ENCODE measurements at places on chromosomes 6 and 20.
A peak's percentile ranks its signal among the peaks of the same experiment; 100 is the strongest.

GRCh38 chr6:11218102-11218442, 14.4 kb downstream of the NEDD9 start:
- no peak for DNase-seq

DNA sequence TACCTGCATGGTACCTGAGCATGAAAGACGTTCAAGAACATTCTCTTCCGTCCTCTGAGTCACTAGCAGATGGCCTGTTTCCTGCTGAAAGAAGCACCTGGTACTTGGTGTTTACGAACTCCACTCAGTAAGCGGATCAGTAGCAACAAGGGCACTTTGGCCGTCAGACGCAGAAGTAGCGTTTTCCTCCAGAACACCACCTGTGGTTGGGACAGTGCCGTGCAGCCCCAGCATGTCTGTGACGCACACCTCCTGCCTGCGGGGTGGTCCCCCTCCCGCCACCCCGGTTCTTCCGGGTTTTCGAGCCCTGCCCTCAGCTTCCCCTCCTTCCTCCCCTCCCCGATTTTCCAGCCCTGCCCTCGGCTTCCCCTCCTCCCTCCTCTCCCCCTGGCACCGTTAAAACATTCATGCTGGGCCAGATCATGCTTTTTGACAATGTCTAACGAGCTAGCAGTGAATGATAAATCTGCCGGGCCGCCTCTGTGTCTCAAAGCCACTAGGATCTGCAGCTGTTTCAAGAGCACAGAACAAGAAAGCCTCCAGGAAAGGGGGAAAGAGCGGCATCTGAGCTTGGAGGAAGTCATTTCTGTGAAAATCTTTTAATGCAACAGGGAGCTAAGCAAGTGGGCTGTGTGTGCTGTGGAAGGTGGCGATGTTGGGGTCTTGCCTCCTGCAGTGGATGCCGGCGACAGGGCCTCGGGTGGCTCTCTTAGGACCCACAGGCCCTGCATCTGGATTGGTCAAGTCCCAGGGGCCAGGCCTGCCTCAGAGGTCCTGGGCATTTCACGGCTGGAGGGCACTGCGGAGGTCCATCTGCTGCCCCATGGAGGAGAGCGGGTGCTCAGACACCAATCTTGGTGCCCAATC, 207.9 kb downstream of the ERMARD start:
- DNase-seq = no peak

- DNase-seq = no peak
These were observed 101.4 kb upstream of the AGPAT4 start for GRCh38 chr6:161374971-161375873.

- no peak for DNase-seq
These were observed 103.0 kb downstream of the BCKDHB start for GRCh38 chr6:80209430-80209829.

- no peak for DNase-seq
These were observed 34.1 kb downstream of the RBM24 start for GRCh38 chr6:17315262-17315661.

DNA sequence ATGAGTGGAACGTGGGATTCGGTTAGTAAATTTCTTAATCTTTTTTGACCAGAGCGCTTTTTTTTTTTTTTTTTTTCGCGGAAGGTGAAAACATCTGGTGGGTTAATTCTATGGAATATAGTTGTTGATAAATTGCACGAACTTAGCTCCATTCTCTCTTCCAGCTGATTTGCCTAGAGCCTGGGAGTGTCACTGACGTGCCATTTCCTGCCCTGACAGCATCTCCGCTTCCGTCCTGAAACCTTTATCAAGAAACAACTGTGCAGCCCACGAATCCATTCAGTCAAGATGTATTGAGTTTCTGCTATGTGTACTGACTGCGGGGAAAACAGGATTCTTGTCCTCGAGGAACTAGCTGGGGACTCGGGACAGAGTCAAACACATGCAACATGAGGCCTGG, 59.5 kb upstream of the TGM3 start:
- no peak for DNase-seq

GRCh38 chr20:6700563-6701329, 66.7 kb upstream of the BMP2 start:
- DNase-seq = no peak

DNA sequence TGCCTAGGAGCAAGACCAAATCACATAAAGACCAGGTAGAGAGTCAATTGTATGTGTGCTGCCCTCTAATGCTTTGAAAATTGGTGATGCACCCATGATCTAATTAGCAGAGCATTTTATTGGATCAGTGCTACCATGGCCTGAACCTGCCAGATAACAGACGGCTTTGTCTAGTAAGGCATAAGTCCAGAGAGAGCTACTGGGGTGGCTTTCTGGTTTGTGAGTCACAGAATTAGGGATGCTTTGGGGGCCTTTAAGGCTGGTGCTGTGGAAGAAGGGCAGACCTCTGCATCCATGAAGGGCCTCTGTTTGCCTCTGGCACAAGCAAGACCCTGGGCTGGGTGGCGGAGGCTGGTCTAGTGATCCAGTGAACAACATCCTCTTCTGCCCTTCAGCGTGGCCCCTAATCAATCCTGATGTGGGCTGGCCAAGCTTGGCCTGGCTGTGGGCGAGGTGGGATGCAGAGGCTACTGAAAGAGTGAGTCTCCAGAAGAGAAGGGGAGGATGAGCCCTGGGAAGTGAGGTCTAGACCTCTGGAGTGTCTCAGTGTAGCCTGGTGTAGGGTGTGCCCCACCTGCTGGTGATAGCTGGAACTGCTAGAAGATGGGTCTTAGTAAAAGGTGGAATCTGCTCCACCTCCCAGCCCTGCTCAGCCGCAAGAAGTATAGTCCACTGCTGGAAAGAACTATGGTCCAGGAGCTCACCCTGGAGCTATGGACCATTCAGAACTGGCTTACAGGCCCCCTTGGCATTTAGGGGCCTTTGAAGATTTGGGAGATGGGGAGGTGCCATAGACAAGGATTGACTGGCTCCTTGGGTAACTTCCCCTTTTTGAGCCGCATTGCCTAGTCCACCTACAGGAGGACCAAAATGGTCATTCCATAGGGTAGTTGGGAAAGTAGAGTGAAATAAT, 36.7 kb upstream of the AAR2 start:
- peak; percentile 28 for DNase-seq

- no peak for DNase-seq
These were observed 90.8 kb downstream of the CFAP61 start for GRCh38 chr20:20143165-20143564.

- no peak for DNase-seq
These were observed 12.0 kb upstream of the ABRACL start for GRCh38 chr6:139016337-139017213.

GRCh38 chr20:60804240-60804917, 447.7 kb upstream of the CDH4 start:
- DNase-seq = no peak

- DNase-seq = no peak
These were observed 7.8 kb downstream of the E2F3 start for GRCh38 chr6:20409427-20409971.

DNA sequence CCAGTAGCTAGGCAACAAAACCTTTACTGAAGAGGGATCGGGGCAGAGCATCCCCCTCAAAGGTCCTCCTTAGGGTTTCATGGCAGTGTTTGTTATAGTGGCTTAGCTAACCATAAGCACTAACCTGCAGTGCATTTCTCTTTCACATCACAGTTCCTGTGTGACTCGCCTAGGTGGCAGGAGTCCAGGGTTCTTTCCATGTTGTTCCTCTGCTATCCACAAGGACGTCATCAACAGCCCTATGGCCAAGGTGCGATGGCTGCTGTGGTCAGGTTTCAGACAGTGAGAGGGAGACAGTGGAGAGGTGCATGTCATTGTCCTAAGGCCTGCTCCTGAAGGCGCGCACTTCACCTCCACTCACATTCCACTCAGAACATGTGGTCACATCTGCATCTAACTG, 38.8 kb upstream of the FOXA2 start:
- peak; percentile 28 for DNase-seq

DNA sequence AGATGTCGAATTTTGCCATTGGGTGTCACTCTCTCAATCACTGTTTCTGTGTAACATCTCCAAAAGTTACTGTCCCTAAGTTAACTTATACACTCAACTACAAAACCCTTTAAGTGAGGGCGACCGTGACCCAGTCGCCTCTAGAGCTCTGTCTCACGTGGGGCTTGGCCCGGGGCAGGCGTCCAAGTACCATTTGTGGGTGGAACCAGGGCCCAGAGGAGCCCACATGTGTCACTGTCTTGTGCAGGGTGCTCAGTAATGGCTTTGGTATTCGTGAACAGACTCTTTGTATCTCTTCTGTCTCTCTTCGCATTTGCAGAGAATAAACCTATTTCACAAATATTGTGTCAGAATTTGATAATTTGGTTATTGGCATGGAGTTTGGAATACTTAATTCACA, 109.9 kb upstream of the THBS2 start:
- no peak for DNase-seq

DNA sequence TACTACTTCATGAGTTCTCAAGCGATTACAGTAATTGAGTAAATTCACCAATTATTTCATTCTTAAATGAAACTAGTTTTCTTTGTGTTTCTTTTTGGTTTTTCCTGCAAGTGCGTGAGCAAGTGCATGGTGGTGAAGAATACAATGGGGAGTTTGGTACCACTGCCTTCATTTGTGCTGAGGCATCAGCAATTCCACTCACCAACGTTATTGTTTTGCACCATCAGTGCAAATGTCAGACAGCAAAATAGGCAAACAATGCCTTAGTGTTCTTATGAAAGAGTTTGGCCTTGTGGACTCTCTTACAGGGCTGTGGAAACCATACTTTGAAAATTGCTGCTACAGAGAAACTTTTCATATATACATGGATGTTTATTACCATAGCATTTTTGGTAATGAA, 8.2 kb downstream of the CDH26 start:
- no peak for DNase-seq

DNA sequence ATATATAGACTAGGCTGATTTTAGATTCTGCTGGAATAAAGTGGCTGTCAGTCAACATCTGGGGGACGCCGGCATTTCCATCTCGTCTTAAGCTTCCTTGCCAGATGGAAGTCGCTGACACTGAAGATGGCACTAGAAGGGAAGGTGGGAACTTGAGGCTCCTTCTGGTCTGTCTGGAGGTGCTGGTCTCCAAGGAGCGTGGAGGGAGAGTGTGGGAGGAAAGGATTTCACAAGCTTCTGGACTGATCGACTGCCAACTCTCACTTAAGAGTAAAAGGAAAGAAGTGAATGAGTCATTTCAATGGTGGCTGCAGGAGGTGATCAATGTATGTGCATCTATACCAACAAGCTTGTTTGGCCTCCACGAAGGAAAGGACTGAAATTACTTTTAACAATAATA, 40.4 kb downstream of the DUSP22 start:
- DNase-seq = peak; percentile 33

- DNase-seq = no peak
These were observed 39.9 kb upstream of the TGM2 start for GRCh38 chr20:38205001-38205400.

DNA sequence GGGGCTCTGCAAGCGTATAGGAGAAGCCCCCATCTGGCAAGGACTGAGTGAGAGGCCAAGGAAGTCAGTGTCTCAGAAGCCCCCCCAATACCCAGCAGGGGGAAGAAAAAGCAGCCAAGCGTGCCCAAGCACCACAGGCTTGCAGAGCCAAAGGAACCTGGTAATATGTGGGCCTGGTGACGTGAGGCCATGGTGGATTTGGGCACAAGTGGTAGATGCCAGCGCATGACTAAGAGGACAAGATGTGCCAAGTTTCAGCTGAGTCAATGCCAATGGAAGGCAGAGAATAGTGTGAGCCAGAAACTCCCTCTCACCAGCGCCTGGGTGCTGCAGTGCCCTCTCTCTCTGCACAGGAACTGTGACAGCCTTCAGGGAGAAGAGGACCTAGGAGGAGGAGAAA, 110.0 kb downstream of the QRSL1 start:
- DNase-seq = peak; percentile 6

- no peak for DNase-seq
These were observed 12.8 kb downstream of the RBCK1 start for GRCh38 chr20:420721-421574.

DNA sequence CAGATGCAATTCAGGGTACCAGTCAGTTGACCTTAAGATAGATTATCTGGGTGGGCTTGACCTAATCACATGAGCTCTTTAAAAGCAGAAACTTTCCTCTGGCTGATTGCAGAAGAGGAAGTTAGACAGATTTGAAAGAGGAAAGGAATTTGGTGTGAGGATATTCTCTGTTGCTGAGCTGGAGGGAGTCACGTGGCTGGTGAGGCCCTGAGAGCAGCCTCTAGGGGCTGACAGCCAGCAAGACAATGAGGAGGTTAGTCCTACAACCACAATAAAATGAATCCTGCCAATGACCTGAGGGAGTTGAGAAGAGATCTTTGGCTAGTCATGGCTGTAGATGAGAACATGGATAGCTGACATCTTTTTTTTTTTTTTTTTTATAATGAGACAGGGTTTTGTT, 87.0 kb upstream of the B3GAT2 start:
- peak; percentile 30 for DNase-seq

DNA sequence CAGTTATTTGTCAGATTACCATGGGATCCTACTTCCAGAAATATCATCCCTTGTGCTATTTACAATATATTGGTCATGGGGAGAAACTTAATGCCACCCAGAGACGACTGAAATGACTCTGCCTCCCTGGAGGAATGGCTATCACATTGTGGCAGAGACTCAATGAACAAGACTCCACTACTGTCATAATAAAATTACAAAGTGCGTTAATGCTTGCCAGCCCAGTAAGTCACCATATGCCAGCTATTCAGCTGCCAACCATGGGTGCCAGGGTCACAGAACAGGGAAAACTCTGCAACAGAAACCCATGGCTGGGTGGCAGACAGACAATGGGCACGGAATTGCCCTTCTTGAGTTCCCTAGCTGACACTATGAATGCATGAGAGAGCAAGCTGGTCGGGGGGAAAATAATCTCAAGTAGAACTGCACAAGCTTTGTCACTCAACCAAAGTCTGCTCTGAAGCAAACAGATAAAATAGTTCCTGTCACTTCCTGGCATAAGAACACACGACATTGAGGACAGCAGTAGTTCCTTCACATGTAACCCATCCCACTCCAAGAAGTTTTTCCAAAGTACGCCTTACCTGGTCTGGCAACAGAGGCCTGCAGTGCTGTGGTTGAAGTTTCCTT, 32.1 kb downstream of the TP53INP2 start:
- DNase-seq = no peak

DNA sequence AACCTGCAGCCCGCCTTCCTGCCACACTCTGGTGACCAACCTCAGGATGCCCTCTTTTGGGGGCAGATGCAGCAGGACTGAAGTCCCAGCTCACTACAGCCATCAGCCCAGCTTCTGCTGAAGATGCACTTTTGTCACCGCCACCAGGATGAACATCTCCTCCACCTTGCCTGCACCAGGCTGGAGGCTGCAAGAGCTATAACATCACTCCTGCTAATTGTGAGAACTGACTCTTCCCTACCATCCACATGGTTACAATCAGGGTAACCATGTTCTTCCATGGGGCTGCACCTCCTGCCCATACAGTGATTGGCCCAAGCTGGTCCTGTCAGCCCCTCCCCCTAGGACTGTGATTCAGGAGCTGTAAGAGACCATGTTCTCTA, 2.0 kb upstream of the ACTL10 start:
- DNase-seq = no peak

- no peak for DNase-seq
These were observed 9.4 kb upstream of the ADTRP start for GRCh38 chr6:11788043-11788442.

- no peak for DNase-seq
These were observed 80.4 kb downstream of the JPH2 start for GRCh38 chr20:44106615-44107014.

All from NCI-H226 (cell line).